M059J (cell line): ENCODE measurements at places on chromosomes 2 and 18.

- peak; percentile 15 for DNase-seq
Observed at GRCh38 chr2:215370112-215370965, 58.5 kb downstream of the ATIC start.

GRCh38 chr18:68555879-68556301 lies 159.0 kb downstream of the TMX3 start:
- DNase-seq = peak; percentile 77

GRCh38 chr2:240236217-240237111 lies 96.0 kb upstream of the OTOS start:
- DNase-seq = no peak

DNA sequence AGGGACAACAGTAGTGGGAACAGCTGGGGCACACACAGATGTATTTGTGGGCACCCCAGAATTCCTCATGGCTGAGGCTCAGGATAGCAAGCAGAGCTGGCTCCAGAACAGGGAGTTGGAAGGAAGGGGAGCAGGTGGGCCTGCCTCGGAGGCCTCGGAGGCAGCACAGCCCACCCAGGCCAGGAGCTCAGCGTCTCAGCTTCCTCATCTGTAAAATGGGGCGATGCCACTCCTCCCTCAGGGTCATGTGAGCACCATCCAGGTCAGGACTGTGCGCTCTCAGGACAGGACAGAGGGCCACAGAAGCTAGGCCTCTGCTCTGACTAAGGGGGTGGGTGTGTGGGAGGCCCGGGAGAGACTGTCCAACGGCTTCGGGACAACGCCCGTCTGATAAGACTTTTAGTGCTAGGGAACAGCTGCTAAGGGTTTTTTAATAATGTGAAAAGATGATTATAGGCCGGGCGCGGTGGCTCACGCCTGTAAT lies 106.2 kb downstream of the HDAC4 start:
- DNase-seq = no peak

DNA sequence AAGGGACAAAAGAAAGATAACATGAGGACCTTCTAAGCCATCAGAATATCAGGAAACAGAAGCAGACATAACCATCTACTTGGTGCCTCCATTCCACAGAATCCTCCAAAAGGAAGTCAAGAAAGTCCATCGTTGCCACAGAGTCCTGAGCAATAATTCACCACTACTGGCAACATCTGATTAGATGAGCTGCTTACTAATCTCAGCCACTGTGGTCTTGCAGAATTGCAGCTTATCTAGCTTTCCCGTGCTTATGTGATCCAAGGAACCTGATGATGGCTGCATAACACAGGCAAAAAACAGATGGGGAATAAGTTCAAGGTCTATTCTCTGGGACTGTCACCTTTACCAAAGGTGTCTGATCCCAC lies 278.5 kb downstream of the AFF3 start:
- peak; percentile 59 for DNase-seq

DNA sequence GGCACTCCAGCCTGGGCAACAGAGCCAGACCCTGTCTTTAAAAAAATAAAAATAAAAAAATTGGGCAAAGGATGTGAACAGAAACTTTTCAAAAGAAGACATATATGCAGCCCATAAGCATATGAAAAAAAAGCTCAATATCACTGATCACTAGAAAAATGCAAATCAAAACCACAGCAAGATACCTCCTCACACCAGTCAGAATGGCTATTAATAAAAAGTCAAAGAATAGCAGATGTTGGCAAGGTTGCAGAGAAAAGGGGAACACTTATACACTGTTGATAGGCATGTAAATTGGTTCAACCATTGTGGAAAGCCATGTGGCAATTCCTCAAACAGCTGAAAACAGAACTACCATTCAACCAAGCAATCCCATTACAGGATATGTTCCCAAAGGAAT lies 204.1 kb upstream of the SRD5A2 start:
- no peak for DNase-seq

DNA sequence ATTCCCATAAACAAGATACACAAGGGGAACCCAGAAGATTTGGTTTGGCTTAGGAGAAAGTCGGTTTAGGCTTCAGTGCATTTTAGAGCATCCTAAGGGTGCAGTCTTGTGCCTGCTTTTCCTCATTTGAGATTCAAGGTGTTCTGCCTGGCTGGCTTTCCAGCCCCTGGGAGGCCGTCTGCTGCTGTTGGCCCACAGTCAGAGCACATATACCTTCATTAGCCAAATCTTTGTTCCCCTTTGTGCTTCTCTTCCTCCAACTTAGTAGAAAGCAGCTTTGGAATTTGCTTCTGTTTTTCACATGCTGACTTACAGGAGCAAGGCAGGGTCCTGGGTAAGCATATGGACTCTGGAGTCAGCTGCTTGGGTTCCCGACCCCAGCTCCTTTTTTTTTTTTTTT lies 477.1 kb upstream of the TCF4 start:
- no peak for DNase-seq

GRCh38 chr2:24926602-24927252 lies 6.7 kb upstream of the ADCY3 start:
- DNase-seq = no peak

DNA sequence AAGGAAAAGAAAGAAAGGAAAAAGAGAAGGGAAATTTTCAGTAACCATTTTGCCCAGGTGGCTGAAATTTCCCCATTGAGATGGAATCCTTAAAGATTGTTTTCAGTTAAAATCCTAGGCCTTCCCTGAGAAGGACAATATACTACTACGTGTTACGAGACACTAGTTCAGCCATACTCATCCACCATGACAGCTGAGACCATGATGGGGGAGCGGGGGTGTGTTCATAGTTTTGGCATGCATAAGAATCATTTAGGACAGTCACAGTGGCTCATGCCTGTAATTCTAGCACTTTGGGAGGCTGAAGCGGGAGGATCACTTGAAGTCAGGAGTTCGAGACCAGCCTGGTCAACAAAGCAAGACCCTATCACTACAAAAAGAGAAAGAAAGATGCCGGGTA lies 28.0 kb downstream of the PLA2R1 start:
- no peak for DNase-seq

DNA sequence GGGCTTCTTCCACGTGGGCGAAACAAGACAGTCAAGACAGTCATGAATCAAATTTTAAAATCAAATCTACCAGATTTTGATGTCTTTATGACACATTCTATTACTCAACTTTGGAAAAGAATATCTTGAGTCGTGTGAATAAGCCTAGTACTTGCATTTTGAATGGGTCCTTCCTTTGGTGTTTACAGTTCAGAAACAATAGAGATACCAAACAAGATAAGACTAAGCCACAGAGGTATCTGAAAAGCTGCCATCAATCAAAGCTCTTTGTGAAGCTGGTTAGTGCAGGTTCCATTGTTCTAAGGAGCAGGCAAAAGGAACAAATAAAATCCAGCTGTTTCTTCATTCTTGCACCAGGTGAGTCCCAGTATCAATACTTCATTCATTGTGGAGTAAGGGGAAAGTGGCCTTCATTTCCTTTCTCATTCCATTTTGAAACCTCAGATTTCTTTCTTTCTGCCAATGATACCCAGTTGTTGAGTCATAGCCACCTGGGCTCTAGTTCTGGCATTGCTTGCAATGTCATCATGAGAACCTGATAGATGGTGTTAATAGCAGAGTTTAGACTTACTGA lies 151.7 kb upstream of the L3MBTL4 start:
- DNase-seq = peak; percentile 0

GRCh38 chr2:226207671-226208070 lies 591.9 kb downstream of the IRS1 start:
- DNase-seq = peak; percentile 50
